SIG-M5 (cell line): ENCODE measurements at places on chromosomes 16 and 17.

GRCh38 chr16:59213952-59214351 is 479.8 kb upstream of the GOT2 start:
- DNase-seq, result no peak

GRCh38 chr17:51627779-51628178 is 367.4 kb downstream of the UTP18 start:
- no peak for DNase-seq

GRCh38 chr17:44917456-44917855 is 2.2 kb upstream of the GFAP start:
- no peak for DNase-seq

GRCh38 chr17:74523308-74523707 is 8.0 kb downstream of the CD300LB start:
- DNase-seq, result no peak

DNA sequence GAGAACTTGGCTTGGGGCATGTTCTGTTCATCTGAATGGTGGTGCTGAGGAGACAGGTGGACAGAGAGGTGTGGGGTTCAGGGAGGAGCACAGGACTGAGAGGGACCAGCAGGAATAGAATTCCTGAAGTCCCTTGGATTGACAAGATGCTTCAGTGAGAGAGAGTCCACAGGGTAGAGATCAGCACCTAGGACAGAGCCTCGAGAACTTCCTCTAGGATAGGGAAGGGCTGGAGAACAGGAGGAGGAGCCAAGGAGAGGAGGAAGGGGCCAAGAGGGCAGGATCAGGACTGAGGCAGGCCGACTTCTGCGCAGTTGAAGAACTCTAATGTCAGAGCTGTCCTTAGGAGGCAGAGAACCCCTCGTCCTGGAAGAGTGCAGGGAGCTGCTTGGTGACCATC is 138.4 kb downstream of the PRKCB start:
- DNase-seq, result no peak
